ENCODE measurements at places on chromosomes 16 and 17.

DNA sequence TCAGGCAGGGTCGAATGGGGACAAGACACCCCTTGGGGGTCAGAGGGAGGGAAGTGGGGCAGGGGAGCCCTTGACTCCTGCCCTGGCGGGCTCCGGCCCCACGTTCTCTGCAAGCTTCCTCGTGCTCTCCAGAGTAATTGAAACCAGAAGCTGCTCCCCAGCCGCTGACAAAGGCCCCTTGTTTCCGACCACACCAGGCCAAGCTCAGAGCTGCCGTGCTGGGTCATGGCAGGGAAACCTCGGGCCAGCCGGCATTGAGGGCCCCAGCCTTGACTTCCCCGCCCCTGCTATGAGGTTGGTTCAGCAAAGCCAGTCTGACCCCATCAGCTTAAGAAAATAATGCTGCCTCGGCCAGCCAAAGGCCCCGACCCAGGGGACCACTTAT lies 43.3 kb downstream of the TIMM22 start:
- DNase-seq = peak; percentile 18

GRCh38 chr16:19524356-19524615 lies 544 bp downstream of the CCP110 start:
- DNase-seq = no peak

GRCh38 chr17:36755586-36755985 lies 154.2 kb downstream of the MRM1 start:
- DNase-seq = no peak

DNA sequence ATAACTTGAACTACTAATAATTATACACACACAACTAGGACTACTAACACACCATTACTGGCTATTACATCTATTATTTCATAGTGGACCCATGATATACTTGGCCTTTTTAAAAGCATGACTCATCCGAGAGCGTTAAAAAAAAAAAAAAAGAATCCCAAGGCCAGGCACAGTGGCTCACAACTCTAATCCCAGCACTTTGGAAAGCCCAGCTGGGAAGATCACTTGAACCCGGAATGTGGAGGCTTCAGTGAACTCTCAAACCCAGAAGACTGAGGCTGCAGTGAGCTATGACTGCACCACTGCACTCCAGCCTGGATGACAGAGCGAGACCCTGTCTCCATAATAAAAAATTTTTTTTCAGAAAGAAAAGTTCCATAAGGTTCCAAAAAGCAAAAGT lies 3.1 kb downstream of the GLG1 start:
- DNase-seq = no peak

DNA sequence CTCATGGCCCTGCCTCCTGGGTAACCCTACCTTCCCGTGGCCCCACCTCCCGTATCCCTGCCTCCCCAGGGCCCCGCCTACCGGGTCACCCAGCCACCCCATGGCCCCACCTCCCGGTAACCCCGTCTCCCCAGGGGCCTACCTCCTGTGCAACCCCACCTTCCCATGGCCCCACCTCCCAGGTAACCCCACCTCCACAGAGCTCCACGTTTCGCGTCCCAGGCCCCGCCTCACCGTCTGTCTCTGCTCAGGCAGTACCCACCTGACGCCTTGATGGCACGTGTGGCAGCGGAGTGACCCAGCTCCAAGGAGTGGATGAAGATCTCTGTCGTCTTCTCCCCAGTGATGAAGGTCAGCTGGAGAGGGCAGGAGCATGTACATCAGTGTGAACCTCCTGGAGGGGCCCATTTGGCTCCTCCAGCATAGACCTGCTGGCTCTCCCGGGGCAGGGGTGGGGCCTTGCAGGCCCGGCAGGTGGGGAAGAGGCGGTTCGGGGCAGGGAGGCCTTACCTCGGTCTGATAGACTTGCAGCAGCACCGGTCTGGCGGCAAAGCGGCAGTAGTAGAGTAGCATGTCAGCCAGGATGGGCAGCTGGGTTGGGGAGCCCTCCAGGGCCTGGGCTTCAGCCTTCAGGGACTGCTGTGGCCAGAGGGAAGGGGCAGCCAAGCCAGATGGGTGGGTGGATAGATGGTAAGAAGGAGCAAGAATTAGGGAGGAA lies 18.7 kb upstream of the PIK3R6 start:
- DNase-seq = no peak

DNA sequence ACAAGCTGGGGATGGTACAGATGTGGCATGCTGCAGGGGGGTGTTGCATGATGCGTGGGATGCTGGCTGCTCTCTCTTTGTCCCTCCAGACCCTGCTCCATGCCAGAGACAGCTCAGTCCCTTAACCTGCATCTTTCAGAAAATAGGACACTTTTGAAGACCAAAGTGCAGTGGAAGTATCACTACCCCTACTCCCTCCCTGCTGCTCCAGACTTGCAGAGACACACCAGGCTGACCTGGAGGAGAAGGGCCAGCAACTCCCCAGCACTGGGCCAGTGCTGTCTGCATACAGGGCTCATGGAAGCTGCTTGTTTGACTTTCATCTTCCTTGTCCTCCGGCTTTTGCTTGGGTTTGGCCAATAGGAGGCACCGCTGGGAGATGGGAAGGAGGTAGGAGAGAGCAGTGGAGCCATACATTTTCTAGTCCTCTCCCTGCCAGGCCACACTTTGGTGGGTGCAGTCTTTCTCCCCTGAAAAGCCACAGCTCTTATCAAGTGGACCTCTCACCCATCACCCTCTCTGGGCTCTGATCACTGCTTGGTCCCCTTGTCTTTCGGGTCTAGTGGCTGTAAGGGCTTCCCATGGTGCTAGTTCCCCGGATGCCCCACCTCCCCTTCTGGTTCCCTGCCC lies 46.1 kb upstream of the NKD1 start:
- no peak for DNase-seq

DNA sequence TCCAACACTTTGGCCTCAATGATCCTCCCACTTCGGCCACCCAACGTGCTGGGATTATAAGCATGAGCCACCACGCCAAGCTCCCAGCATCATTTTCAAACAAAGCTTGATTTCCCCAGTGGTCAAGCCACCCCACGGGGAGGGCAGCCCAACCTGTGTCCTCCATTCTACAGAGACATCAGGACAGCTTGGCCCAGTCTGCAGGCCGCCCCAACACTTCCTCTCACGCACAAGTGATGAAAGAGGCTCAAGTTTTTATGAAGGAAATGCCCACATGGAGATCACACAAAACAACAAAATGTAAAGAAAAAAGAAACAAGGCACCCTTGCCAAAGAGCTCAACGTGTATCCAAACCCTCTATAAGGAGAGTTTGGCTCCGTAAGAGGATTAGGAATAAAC lies 112.4 kb downstream of the XYLT1 start:
- DNase-seq = no peak

Measured in skin of body (tissue), 3 donors.